ENCODE measurements at places on chromosomes 1 and 21.

DNA sequence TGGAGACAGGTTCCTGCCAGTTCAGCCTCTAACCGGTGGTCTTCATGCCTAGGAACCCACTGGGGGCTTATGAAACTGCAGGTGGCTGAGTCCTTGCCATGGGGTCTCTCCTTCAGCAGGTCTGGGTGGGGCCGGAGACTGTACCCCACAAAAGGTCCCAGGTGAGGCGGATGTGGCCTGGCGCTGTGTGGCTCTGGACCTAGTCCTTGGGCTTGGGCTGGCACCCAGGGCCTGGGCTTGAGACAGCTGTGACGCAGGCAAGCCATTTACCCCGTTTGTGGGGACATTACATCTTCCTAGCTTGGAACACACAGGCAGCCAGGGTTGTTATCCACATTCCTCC, 5.9 kb upstream of the SLX9 start:
- DNase-seq = no peak

GRCh38 chr1:241857131-241857530, 9.1 kb downstream of the EXO1 start:
- DNase-seq = peak; percentile 36

GRCh38 chr1:156123356-156124196, 9.1 kb downstream of the LMNA start:
- peak; percentile 98 for DNase-seq

DNA sequence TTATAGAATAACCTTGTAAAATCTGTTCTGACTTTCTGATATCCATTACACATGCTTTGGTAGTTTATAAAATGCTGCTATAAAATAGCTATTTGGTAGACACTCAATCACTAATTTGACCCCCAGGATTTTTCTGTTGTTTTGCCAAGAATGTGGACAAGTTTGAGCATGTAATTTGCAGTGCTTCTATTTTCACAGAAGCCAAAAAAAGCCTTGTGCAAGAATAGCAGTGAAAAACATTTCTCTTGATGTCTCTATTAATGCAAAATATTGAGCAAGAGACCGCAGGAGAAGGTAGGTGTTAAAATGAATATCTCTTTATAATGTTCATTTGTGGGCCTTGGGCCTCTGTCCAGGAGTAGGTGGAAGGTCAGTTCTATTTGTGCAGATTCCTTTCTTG, 22.5 kb downstream of the MAP3K7CL start:
- peak; percentile 72 for DNase-seq

DNA sequence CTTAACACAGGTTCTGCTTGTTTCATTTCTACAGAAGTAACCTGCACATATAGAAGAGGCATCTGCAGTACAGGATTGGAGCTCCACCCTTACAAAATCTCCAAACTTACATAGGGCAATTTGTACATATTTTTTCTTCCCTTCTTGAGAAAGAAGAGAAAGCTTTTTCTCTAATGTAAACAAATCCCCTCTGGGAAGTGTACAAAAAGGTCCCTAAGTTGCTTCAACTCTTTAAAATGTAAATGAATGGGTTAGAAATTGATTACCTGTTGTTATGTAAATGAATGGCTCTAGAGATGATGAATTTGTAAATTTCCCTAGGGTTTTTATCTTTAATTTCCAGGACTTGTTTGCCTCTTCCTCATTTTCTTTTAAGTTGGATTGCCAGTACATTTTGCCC, 1183.7 kb downstream of the MRPL39 start:
- DNase-seq = no peak

Data from choroid plexus epithelial cell (primary cell).